Activated gamma-delta T cell treated with anti-CD3 and anti-CD28 coated beads, Interleukin-2, amount 50 U/mL, for 16 hours (primary cell): ENCODE measurements at places on chromosomes 4 and X.

DNA sequence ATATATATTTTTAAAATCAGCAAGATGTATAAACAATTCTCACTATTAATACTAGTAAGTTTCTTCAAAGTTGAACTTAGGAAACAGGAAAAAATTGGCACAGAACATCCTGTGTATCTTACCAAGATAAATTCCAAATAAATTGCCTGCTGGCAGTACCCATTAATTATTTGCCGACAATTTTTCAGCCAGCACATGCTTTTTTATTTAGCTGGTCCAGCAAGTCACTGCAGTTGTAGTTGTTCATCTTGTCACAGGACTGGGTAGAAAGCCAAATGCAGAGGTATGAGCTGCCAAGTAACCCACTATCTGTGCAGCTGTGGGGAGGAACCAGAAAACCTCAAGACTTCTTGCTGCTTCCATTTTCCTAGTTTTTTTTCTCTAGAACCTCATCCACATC, 113.4 kb downstream of the PACRGL start:
- DNase-seq, result no peak

DNA sequence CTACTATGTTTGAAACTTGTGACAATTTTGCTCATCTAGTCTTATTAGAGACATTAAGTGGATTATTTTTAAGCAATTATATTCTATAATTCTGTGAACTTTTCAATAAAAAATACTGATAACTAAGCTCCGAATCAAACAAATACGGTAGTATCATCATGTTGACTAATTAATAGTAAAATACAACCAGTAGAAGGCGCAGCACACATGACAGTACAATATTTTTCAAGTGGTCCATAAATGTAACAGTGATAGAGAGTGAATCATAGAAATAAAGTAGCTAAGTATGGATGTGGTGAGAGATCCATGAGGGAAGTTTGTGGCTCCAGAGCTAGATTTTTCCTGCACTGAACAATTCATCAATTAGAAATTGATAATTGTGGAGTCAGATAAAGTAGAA, 666.2 kb downstream of the KCTD8 start:
- DNase-seq, result no peak

- no peak for DNase-seq
These were observed 181.6 kb downstream of the UGT8 start for GRCh38 chr4:114780205-114780604.

- DNase-seq, result no peak
These were observed 14.6 kb downstream of the SRPX start for GRCh38 chrX:38206036-38206435.

GRCh38 chr4:133096972-133097371, 52.1 kb upstream of the PCDH10 start:
- DNase-seq, result no peak

DNA sequence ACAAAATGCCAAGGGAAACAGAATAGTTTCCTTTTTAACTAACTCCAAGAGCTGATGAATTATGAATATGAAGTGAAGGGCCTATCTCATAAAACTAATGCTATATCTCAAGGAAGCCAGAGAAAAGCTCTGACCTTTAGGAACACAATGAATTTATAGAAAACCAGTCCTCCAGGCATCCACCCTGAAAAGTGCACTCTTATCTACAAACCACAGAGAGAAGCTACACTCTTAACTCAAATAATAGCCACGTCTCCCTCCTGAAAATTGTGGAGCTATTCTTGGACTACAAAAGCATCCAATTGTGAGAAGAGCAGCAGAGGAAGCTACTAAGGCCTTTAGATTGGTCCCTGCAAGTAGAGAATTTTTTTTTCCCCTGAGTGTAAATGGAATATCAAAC, 253.9 kb downstream of the IL15 start:
- DNase-seq, result no peak

DNA sequence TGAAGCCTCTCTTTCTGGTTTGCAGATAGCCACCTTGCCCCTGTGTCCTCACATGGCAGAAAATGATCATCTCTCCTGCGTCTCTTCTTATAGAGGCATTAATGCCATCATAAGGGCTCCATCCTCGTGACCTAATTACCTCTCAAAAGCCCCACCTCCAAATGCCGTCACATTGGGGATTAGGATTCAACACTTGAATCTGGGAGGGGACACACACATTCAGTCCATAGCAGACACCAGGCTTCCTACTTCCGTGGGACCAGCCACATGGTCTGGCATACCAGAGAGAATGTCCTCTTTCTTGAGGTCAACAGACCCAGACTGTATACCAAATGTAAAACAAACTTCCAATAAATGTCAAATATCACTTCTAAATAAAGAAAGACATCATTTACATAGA, 82.3 kb upstream of the S100G start:
- no peak for DNase-seq

DNA sequence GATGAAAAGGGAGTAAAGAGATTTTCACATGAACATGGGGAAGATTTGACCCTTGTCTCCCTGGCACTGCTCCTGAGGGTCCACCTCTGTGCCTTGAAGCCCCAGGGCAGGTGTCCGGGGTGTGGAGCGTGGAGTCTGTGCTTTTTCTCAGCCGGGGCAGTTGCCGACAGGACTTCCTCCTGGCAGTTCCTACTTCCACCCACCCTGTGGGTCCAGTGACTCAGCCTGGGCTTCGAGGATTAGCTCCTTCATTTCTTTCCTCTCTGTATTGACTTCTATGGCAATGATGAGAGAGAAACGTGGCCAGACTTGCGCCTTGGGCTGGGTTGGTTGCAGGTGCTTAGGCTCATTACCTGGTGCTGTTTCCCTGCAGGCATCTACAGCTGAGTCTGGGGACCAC, 35.9 kb upstream of the CLCN4 start:
- no peak for DNase-seq

DNA sequence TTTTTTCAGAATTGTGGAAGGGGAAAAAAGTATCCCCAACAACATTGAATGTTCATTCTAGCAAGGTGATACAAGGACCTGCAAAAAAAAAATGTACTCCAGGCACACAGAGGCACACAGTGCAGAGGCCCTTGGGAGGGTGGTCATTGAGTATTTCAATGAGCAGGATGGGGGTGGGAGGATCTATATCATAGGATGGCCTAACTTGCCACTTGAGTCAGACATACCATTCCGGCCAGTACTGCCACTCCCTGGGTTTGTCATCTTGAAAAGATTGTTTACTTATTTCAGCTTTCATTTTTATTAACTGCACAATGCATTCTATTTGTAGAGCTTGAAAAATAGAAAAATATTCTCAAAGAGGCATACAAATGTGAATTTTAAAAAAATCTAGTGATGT, 18.7 kb downstream of the ZNF595 start:
- no peak for DNase-seq

DNA sequence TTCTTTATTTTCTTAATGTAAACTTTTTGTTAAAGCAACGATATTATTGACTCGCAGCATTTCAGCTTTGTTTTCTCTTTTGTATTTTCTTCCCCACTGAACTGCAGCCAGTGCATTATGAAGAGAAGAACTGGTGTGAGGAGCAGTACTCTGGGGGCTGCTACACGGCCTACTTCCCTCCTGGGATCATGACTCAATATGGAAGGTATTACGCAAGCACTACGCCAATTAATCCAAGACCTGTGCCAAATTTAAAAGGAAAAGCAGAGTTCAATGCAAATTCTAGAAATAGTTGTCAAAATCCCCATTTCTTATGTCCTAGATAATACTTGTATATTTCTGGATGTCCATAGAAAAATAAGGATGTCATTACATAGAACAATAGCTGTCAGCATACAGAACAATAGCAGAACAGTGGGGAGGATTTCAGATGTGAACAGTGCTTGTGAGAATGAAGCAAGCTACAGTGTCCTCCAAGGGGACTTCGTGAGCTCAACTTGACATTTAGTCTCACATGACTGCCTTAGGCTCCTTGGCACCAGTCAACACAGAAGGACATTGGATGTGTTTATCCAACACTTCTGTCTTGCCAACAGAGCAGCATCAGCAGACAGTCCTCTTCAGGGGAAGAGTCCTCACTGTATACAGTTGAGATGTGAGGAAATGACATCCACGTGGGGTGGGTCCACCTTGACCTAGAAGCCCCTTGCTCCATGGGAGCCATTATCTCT, 85.9 kb downstream of the MAOA start:
- no peak for DNase-seq

DNA sequence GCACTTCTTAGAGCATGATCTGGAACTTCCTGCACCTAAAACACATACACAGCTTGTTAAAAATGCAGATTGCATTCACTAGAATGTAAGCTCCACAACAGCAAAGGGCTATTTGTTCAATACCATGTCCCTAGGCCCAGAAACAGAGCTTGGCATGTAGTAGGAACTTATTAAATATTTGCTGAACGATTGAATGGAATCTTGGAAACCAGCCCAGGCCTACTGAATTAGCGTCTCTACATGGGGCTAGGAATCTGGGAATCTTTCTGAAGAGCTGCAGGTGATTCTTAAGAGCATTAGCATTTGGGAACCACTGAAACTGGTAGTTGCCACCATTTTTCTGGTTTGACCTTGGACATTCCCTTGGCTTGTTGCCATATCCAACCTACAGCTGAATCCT, 234.1 kb downstream of the STIM2 start:
- DNase-seq, result no peak

GRCh38 chr4:105246712-105247111, 100.0 kb downstream of the TET2 start:
- DNase-seq, result no peak

DNA sequence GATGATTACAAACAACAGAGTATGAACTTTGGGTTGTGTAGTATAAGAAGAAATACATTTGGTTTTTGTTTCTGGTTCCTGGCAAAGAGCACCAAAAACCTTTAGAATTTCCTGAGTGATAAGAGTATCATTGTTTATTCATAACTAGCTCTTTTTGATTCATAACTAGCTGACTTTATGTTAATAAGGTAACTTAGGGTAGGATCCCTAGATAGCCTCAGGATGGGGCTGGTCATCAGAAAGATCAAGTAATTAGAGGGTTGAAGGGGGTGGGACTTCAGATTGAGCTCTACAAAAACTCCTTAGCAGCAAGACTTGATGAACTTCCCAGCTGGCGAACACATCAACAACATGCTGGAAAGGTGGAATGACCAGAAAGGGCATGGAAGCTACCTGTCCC, 166.5 kb downstream of the SCFD2 start:
- no peak for DNase-seq

DNA sequence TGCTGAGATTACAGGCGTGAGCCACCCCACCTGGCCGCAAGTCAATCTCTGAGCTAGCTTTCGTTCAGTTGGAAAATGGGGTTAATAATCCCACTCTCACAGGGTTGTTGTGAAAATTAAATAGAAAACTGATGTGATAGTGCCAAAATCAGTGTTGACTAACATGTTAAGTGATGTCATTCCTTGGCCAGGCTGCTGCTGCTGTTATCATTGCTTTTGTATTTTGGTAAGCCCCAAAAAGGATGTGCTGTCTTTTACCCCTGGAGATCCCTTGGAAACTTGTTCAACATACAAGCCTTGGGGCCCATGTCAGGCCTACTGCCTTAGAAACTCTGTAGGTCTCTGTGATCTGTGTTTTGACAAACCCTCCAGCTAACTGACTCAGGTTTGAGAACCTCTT, 106.3 kb downstream of the AFF1 start:
- no peak for DNase-seq

- DNase-seq, result no peak
These were observed 36.3 kb downstream of the IL21 start for GRCh38 chr4:122584519-122584918.

DNA sequence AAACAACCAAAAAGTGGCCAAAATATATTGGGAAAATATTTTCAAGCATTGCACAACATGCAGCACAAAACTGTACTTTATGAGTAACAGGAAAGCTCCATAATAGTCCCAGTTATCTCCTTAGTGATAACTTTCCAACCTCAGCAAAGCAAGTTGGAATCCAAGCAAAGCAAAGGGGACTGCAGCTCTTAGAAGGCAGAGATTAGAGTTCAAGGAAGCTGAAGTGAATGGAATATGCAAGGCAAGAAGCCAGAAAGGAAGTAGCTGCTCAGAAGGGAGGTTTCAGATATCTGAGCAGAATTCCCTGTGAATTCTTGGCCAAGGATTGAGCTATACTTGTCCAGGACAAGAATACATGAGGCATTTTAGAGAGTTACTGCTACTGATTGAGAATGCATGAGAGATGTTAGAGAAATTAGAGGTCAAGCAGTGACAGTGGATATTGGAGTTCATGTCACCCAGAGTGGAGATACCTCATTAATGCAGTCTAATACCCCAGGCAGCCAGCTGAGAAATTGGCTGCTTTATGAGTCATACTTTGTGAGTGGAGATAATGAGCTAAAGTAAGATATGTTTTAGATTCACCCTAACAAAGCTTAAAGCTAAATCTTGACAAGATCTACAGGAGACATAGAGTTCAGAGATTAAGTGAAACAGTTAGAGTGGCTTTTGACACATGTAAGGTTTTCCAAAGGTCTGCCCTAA, 102.8 kb downstream of the INPP4B start:
- no peak for DNase-seq

DNA sequence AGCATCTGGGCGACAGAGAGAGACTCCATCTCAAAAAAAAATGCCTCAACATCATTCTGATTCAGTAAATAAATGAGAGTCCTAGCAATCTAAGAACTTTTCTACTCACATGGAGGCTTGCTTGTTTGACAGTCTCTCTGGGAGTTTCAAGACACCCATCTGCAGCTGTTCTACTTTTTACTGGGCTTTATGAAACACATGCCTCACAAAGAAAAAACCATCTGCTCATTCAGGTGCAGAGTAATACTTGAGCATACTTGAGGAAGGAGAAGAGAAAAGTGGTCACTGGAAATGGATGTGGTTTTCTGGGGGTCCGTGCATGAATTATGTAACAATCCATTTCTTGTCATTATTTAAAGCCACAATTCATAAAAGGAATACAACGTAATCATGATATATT, 87.1 kb upstream of the DDX53 start:
- no peak for DNase-seq

DNA sequence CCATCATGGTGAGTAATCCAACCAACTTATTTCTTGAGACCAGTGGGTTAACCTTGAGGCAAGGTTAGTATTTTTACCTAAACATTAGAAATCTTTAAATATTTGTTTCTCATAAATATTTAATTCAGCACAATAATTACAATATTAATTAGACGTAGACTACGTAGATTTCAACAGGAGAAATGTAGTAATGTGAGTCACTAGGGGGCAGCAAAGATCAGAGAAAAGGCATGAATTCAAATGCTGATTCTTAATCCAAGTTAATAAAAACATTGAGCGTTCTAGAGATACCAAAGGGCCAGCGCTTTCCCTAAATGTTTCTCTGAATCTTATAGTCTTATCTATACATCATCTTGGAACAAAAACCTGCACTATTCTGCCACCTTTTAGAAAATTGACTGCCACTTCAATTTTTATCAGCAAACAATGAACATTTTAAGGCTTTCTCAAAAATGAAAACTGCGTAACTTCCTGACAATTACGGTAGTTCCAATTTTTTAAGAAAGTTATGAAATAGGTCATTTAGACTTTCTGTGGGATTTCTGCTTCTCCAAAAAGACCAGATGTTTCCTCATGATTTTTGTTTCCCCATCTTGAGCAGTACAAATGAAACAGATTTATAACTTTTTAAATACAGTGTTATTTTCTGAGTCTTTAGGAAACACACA, 180.7 kb downstream of the GASK1B start:
- peak; percentile 1 for DNase-seq

GRCh38 chr4:121191361-121191760, 27.2 kb upstream of the TNIP3 start:
- no peak for DNase-seq

GRCh38 chr4:184706453-184706852, 27.4 kb downstream of the CENPU start:
- DNase-seq, result no peak

GRCh38 chr4:113639326-113639725, 122.2 kb downstream of the CAMK2D start:
- DNase-seq, result no peak
